Stimulated activated naive B cell treated with anti-CD40 and anti-IgM and Interleukin-4, amounts not matched to agents 10 μg/mL and 1 μg/mL and 100 μg/mL, for 72 hours (primary cell): ENCODE measurements at places on chromosomes 11 and 22.

- no peak for DNase-seq
These were observed 2.8 kb downstream of the KRTAP5-6 start for GRCh38 chr11:1699771-1700170.

- peak; percentile 31 for DNase-seq
These were observed 683 bp downstream of the PLA2G6 start for GRCh38 chr22:38180841-38181452.

DNA sequence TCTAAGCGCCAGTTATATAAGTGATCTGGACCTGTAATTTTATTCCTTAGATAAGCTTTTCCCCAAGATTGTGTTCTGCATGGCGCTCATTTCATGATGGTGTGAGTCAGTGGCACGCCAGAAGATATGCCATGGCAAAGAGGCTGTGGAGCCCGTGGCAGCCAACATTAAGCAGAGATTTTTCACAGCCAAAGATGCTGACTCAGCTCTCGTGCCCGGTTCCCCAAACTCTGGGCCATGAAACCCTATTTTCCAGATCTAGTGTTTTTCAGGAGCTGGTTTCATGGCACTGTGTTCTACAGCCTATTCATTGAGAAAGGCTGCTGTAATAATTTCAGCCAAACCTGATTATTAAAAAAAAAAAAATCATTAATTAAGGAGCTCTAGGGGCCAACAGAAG, 15.4 kb upstream of the LINC01488 start:
- DNase-seq, result no peak

DNA sequence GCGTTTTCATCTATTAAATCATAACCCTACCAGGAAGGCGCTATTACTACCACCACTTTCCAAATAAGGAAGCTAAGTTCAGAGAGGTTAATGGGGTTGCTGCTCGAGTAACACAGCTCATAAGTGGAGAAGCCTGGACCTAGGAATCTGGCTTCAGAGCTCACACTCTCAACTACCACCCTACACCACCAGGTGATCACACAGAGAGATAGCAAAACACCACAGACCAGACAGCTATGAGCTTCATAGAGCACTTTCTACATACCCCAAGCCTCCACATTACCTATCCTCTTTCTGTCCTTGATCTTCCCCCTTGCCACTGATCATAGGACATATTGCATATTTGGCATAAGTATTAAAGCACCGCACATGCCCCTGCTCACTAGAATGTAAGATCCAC, 65.4 kb downstream of the TIMP3 start:
- no peak for DNase-seq

DNA sequence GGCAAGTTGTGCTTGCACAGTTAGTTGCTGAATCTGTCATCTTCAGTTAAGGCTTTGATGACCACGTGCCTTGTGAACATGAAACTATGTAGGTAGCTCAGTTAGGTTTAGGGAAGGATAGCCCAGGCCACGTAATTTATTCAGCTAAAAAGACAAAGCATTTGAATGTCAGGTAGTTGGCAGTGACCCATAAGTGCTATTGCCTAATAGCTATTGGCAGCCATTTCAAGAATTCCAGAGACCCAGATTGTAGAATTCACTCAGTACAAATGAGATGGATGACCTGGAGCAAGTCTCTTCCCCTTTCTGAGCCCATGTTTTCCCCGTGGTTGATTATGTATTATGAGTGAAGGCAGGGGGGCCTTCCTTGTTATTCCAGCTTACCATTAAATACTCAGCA, 265.3 kb upstream of the ANO5 start:
- DNase-seq, result no peak

DNA sequence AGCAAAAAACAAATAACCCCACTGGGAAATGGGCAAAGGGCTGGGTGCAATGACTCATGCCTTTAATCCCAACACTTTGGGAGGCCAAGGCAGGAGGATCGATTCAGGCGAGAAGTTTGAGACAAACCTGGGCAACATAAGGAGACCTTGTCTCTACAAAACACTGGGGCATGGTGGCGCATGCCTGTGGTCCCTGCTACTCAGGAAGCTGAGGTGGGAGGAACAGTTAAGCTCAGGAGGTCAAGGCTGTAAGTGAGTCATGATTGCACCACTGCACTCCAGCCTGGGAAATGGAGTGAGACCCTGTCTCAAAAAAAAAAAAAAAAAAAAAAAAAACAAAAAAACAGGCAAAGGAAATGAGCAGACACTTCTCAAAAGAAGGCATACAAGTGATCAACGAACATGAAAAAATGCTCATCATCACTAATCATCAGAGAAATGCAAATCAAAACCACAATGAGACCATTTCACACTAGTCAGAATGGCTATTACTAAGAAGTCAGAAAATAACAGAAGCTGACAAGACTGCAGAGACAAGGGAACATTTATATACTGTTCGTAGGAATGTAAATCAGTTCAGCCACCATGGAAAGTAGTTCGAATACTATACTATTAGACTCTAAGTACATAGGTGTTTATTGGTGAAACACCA, 48.2 kb upstream of the SMCO4 start:
- no peak for DNase-seq

DNA sequence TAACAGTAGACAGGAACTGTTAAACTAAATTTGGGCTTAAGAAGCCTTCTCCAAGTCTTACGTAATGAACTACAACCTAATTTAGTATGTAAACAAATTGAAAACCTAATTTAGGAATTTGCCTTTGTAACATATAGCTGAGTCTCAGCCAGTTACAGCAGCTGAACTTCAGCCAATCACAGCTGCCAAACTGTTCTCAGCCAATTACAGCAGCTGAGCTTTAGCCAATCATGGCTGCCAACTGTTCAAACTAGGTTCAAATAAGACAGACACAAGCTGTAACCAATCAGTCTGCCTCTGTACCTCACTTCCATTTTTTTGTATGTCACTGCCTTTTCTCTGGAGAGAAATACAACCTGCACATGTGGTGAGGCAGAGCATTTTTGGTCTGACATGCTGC, 95.0 kb upstream of the CD44 start:
- no peak for DNase-seq

DNA sequence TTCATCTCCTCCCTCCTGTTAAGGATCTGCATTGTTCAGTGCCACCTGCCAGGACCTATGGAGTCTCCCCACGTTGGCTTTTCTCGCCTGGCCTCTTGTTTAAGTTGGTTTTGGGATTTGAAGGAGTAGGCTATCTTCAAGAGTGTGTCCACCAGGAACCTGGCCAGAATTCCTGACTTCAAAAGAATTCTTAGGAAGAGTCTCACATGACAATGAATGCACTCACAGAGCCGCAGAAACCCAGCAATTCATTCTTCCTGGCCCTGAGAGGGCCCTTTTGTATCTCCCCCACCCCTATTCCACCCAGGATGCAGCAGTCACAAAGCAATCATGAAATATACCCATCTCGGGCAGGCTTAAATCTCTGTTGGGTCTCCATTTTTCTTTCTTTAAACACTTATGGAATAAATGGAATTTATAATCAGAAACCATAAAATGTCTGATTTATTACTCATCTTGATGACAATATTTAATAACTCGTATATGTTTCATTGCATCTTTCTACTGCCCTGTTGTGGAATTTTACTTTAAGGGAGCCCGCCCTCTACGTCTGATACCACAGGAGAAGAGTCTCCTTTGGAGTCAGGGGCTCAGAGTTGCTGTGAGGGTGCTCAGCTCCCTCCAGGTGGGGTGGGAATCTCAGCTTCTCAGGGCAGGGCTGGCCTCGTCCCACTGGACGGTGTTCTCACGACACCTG, 507.0 kb downstream of the NTM start:
- no peak for DNase-seq

DNA sequence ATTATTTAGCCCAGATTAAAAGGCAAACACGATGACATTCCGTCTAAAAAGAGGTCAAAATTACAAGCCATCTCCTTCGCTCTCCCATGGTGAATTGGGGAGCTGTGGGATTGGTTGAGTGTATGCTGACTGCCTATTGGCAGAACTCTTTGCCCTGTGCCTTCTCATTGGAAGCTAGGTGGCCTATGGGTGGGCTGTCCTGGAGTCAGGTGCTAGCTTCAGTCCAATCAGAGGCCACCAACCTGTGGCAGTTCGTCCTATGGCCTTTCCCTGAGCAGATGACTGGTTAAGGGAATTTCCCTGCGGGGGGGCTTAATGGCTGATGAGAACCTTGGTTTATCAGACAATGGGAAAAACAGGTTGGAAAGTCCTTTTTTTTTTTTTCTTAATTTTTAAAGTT, 3.2 kb upstream of the MTMR3 start:
- no peak for DNase-seq

- no peak for DNase-seq
These were observed 280.2 kb downstream of the BUD13 start for GRCh38 chr11:116492600-116492999.

- DNase-seq, result no peak
These were observed 170.2 kb downstream of the LDLRAD3 start for GRCh38 chr11:36114095-36114494.

DNA sequence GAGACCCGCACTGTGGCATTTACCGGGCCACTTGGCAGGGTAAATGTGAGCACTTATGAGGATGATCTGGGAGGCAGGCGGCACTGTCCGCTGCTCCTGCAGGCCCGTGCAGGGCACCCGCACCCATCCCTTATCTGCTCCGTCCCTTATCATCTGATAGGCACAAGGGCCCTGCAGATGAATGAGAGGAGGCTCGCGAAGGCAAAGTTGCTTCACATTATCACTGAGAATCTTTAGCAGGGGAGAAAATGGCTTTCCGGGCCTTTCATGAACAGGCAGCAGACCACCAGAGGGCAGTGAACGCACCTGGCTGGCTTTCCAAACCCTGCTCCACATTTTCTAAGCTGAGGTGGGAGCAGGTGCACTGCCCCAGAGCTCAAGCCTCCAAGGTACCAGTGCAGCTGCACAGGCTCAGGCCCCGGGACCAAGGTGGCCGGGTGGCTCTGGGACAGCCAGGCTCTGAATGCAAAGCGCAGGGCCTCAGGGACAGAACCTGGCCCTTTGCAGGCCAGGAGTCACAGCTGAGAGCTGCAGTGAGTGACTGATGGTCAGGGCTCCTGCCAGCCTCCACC, 165.6 kb downstream of the SHANK2 start:
- no peak for DNase-seq

GRCh38 chr22:31492151-31492550, 2.5 kb upstream of the EIF4ENIF1 start:
- DNase-seq, result no peak

DNA sequence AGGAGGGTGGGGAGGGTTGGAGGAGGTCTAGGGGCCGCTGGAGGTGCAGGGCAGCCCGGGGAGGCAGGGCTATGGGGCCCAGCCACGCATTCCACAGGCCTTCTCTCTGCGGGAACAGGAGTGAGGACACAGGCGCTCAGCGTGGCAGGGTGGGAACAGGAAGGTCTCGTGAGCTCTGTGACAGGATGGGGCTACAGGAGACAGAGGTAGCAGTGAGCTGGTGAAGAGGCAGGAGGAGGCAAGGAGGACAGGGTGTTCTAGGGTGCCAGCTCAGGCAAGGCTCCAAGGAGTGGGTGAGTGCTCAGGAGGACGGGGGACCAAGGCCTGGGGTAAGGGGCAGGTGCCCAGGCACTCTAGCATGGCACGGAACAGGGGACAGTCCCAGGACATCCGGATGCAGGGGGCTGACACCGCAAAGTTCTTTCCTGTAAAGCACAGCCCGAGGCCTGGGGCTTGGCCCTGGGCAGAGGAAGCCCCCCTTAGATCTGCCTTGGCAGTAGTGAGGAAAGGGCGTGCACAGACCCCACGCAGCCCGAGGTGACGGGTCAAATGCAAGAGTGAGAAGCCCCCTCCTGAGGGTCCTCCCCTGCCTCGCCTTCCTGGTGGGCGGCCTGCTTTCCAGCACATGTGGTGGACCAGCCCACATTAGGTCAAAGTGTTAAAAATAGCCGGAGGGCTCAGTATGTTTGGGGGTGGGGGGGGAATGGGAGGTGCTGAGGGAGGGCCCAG, 4.7 kb upstream of the NEAT1 start:
- peak; percentile 66 for DNase-seq

DNA sequence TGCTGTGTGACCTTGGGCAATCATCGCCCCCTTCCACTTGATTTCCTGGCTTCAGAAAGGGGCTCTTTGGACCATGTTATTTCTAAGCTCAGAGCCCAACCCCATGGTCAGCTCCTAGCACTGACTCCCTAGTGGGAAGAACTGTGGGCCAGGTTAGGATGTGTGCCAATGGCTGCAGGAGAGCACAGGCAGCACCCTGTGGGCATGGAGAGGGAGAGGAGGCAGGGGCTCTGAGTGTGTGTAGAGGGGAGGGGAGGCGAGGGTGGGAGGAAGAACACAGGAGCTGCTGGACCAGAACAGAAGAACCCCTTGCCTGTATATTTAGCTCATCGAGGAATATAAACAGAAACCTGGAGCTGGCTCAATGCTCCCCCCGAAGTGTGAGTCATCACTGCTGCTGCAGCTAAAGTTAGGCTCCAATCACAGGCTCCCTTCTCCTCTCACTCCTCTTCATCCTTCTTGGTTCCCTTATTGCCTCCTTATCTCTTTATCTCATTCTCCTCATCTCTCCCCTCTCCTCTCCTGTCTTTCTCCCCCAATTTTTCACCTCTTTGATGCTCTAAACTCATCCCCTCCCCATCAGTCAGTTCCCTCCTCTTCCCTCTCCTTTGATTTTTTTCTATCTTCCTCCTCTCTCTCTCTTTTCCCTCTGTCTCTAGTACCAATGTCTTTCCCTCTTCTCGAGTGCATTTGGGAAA, 14.5 kb upstream of the RPS19BP1 start:
- no peak for DNase-seq

DNA sequence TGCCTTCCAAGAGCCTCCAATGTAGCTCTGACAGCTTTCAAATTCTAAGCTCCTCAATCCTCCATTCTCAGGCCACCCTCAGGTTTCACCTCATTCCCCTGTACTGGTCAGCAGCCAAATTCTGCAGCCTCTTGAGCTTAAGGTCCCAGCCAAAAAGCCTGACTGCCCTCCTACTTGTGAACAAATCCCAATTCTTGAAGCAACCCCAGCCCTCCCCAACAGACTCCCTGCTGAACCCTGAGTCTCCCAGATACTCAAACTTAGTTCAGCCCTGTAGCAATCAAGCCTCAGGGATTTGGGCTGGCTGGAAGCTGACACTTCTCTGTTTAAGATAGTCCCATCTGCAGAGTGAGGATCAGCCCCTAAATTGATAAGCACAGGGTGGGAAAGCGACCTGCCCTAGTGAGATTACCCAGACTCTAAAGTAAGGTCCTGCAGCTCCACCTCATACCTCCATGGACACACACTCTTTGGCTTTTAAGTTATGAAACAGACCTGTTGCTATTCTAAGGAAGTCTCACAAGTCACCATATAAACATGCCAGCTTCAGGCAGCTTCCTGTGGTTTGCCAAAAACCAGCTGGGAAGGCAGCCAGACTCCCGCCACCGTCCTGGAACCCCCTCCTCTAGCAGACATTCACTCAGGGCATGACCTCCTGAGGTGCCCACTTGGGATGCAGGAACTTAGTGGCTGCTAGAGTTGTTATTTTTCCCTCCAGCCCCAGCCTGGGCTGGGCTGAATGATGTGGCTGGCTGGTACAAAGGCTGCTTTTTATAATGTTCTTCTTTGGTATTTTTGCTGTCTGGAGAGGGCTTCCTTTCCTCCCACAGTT, 82.5 kb upstream of the PICALM start:
- no peak for DNase-seq

DNA sequence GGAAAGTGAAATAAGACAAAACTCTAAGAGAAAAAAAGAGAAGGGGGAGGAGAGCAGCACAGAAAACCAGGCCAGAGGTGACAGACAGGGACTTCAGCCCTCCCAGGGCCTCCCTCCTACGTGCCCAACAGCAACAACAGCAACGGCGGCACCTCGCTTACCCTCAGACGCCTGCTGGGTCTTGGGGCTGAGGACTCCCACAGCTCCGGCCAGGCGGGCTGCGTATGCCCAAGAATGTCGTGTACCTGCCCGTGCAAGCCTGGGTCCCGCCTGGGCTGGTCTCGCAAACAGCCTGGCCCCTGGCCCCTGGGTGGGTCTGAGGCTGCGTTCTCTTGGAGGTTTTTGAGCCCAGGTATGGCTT, 30.5 kb downstream of the ARAP1 start:
- no peak for DNase-seq
